T-helper 9 cell (primary cell): ENCODE measurements at places on chromosomes 13 and 19.

- DNase-seq, result no peak
Observed at GRCh38 chr13:48662226-48662625, 8.5 kb downstream of the CYSLTR2 start.

- no peak for DNase-seq
Observed at GRCh38 chr13:110302997-110303396, 4.0 kb downstream of the COL4A1 start.

GRCh38 chr19:4728871-4729270, 5.2 kb upstream of the DPP9 start:
- no peak for DNase-seq

DNA sequence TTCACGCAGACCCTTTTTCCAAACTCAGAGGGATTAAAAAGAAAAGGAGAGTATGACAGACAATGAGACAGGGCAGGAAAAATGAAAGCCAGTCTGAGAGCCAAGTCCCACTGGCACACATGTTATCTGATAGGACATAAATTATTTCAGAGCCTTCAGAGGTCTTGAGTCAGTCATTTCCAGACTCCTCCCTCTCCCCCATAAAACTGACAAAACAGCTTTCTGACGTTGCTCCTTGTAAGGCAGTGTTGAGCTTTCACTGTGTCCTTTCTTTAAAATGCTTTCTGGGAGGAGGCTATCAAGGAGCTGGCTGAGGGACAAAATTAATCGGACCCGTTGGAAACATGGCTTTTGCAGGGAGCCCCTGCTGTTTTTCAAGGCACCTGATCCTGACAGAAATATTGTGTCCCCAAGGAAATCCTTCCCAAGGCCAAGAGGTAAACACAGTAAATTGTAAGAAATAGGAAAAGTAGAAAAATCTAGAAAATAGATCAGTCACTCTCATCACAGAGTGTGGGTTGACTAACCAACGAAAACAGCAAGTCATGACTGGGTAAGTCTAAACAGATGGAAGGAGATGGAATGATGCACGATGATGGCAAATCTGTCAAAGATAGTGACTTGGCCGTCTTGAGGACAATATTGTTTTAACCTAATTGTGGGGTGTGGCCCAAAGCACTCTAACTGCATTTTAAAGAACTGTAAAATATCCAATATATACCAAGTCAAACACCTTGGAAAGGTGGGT, 89.7 kb downstream of the DCT start:
- no peak for DNase-seq

GRCh38 chr13:19695428-19695827, 62.0 kb downstream of the MPHOSPH8 start:
- no peak for DNase-seq

DNA sequence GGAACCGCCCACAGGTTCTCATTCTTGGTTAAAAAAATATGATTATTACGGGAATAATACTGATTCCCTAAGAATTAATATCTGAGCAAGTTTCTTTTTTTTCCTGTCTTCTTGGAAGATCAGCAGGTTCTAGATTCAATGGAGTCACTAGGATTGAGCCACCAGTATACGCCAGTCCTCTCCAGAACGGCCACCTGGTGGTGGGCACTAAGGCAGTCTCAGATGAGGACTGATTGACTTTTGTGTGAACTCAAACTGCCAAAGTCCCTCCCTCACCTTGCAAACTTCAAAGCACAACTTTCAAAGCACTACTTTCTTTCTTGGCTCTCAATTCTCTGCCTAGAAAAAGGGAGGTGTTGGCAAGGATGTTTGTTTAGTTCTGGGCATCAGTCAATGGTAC, 33.3 kb upstream of the ALOX5AP start:
- DNase-seq, result no peak

DNA sequence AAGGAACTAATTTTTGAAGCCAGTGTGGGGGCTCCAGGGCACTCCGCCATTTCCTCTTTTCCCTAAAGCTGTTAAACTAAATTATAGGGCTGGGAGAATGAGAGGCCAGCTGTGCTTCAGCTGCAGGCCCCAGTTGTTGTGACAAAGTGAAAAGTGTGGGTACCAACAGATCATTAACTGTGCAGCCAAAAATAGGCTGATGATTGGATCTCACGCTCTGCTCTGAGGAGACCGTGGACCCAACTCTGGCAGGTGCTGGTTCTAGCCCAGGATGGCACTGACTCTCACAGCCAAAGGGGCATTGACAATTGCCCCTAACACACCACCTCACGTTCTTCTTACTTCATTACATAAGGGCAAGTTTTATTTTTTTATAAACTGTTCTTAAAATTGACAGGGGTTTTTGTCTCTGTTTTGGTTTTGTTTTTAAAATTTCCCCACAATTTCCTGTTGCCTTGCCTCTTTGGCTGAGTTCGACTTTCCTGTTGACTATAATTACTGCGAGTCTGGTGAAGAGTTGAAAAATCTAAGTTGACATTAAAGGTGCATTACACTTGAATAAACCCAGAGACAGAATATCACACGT, 391.0 kb downstream of the FGF9 start:
- no peak for DNase-seq

DNA sequence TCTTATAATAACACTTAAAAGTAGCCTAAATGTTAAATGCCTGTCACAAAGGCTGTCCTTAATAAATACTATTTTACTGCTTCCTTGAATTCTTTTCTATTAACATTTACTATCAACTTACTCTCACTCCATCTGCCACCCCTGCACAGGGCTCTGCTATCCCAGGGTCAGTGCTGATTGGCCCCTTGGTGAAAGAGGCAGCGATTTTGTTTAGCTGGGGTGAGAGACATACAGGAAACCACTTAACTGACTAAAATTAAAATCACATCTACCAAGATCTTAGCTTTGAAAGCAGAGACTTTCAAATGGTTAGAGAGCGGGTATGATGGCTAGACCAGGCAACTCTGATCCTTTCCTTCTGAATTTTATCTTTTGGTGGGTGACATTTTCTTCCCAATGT, 149.9 kb upstream of the HTR2A start:
- no peak for DNase-seq

GRCh38 chr19:56537442-56537841, 1.3 kb upstream of the ZFP28 start:
- no peak for DNase-seq

DNA sequence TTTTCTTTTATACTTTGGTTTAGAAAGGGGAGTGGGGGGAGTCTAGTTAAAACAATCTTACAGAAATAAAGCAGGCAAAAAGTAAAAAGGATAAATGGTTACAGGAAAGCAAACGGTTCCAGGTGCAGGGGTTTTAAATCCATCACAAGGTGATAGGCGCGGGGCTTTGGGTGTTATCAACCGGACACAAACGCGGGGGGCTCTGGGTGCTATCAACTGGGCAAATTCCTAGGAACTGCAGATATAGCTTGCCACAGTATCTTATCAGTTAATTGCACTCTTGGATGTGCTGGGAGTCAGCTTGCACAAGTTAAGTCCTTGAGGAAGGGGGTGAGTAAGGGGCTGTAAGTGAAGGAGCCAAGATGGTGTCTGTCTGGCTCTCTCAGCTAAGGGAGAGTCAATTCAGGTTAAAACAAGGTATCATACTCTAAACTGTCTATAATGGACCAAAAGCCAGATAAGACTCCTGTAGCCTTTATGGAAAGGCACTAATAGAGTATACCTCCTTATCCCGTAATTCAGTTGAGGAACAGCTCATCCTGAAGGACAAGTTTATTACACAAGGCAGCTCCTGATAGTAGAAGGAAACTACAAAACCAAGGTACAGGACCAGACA, 32.6 kb upstream of the ZSCAN5A start:
- DNase-seq, result no peak

DNA sequence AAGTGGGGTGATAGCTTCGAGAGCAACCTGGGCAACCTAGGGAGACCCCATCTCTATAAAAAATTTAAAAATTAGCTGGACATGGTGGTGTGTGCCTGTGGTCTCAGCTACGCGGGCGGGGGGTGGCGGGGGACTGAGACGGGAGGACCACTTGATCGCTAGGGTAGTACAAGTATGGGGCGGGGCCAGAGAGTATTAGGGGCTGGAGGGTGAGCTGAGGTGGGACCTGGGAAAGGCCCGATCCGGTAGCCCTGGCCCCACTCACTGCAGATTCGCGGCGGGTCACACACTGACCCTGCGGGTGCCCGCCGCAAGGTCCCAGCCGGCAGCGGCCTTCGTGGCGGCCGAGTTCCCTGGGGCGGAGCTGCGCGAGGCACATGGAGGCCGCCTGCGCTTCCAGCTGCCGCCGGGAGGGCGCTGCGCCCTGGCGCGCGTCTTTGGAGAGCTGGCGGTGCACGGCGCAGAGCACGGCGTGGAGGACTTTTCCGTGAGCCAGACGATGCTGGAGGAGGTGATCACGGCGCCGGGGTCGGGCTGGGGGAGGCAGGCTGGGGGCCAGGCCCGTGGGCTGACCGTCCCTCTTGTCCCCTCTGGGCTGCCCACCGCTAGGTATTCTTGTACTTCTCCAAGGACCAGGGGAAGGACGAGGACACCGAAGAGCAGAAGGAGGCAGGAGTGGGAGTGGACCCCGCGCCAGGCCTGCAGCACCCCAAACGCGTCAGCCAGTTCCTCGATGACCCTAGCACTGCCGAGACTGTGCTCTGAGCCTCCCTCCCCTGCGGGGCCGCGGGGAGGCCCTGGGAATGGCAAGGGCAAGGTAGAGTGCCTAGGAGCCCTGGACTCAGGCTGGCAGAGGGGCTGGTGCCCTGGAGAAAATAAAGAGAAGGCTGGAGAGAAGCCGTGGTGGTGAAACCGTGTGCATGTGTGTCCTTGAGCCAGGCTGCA, 2.0 kb upstream of the ARHGAP45 start:
- DNase-seq, result peak; percentile 58

DNA sequence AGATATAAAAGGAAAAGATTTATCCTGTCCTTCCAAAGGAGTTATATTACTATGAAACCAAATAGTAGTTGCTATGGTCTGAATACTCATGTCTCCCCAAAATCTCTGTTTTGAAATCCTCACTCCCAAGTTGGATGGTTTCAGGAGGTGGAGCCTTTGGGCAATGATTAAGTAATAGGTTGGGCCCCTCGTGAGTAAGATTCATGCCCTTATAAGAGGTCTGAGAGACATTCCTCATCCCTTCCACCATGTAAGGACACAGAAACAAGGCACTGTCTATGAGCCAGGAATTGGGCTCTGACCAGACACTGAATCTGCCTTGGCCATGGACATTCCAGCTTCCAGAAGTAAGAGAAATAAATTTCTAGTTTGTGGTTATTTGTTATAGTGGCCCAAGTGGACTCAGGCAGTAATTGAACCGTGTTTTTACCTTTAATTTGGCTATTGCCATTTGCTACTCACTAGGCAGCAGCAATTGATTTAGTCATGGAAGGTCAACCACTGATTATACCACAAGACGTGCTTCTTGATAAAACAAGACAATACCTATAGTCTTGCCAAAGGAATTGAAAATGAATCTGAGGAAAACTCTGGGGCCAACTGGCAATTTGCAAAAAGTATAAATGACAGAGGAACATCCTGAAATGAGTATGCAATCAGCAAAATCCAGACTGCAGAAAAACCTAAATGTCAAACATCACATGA, 717.4 kb upstream of the SPRY2 start:
- DNase-seq, result no peak

DNA sequence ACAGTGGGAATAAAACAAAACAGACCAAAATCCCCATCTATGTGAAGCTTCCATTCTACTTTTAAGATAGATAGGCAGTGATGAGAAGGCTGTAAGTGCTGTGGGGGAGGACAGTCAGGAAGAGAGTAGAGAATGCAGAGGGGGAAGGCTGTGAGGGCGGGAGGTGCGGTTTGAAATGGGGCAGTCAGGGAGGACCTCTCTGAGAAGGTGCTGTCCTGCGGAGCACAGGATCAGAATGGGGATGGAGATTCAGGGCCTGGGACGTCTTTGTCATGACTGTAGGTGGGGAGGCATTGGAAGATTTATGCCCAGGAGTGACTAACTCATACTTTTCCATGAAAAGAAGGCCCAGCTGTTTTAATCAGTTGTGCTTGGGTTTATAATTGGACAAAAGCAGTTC, 3.9 kb upstream of the GPR183 start:
- no peak for DNase-seq

- DNase-seq, result no peak
Observed at GRCh38 chr19:16197188-16197621, 506 bp upstream of the AP1M1 start.

GRCh38 chr19:58014141-58014540, 11.5 kb upstream of the ZNF606 start:
- no peak for DNase-seq

DNA sequence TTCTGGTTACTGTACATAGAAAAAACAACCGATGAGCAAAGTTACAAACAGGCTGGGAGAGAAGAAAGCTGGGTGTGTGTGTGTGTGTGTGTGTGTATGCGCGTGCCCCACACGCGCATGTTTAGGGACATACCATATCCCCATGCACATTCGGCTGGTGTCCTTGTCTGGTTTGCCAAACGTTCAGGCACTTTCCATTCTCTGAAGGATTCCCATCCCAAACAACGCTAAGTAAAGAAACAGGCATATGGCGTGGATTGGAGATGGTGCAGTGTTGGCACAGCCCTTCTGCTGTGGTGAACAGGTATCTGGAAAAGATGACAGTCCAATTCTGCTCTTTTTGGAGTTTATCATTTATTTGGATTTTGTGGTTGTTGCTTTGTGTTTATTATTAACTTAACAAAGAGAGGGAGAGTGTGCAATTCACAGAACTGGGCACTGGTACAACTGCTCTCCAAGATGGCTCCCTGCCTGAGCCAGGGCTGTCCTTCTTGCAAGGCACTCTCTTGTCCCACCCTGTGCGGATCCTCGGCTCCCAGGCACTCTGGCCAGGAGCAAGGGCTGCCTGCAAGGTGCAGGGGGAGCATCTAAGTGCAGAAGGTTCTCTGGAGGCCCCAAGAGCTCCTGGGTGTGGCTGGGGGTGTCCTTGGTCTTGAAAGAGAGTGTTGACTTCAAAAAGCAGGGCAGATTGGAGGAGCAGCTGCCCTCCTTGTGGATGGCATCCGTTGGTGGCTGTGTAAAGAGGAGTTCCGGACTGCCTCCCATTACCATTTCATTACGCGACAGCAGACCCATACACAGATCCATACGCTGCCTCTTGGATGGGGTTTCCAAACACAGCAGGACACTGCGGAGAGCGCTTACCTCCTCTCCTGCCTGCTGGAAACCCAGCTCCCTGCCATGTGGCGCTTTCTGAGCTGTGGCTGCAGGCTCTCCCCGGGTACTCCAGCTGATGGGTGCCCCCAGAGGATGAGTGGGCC, 263.1 kb downstream of the ZNF536 start:
- DNase-seq, result no peak

GRCh38 chr19:2064395-2064787, 13.3 kb upstream of the MKNK2 start:
- DNase-seq, result no peak

DNA sequence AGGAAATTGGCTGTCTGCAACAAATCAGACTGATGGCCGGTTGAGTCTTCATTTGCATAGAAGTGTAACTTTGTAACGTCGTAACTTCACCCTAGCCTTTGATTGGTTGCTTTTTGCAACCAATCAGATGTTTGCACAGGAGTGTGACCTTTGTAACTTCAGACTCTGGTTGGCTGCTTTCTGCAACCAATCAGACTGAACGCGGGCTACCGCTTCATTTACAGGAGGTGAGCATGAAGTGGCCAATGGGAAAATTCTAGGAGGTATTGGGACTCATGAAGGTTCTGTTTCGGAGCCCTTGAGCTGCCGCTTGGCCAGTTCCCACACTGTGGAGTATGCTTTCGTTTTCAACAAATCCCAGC, 441 bp upstream of the ZNF559 start:
- DNase-seq, result peak; percentile 9
